Ammon's horn (tissue), 1 donor: ENCODE measurements at places on chromosomes 16 and 17.

- DNase-seq: no peak
These were observed 16.0 kb downstream of the RAB11FIP3 start for GRCh38 chr16:441447-441846.

- DNase-seq: no peak
These were observed 14.9 kb downstream of the CDH16 start for GRCh38 chr16:66903544-66904427.

DNA sequence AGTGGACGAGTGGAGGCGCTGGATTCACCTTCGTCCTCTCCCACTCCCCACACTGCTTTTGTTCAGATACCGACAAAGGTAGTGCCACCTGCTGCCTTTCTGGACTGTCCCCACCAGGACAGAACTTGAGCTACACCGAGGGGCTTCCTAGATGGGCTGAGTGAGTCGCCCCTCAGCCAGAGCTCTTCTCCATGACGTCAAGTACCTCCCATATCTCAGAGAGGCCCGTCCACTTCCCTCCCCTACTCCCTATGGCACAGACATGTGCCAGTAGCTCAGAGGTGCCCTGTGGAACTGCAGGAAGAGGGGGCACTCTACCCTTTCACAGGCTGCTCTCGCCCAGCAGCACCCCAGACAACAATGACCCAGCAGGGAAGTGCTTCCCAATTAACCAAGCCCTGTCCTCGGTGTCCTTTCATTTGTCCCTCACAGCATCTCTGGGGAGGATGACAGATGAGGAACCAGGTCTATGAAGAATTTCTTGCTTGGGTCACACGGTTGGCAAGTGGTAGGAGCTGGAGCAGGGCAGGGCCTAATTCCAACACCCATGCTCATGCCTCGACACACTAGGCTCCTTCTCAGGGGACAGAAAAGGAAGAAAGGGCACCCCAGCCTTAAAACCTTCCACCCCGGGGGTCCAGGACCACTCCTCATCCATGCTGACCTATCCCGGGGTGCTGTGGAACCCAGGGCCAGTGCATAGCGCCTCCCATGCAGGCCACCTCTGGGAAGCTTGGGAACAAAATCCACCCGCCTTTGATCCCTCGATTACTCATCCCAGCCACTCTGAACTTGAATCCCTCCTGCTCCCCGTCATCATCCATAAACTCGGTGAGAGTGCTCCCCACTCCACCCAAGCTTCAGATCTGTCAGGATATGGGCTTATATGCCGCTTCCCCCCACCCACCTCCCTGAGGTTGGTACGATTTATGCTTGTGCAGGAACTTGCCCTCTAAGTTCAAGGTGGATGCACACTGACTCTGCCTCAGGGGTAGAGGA lies 51.7 kb downstream of the WNT3 start:
- no peak for DNase-seq

GRCh38 chr16:30533748-30534367 lies 800 bp downstream of the ZNF747 start:
- DNase-seq: no peak

DNA sequence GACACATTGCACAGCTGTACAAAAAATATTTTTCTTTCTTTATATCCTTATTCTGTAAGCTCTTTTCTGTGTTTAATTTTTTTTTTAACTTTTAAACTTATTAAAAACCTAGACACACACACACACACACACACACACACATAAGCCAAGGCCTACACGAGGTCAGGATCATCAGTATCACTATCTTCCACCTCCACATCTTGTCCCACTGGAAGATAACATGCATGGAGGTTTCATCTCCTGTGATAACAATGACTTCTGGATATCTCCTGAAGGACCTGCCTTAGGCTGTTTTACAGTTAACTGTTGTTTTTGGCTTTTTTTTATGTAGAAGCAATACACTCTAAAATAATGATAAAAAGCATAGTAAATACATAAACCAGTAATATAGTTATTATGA lies 71.2 kb downstream of the TNRC6C start:
- no peak for DNase-seq
